ENCODE measurements at places on chromosomes 1 and 21.

- DNase-seq: no peak
Observed at GRCh38 chr1:76876655-76877395, 9.5 kb downstream of the ST6GALNAC5 start.

- no peak for DNase-seq
Observed at GRCh38 chr1:172421974-172422604, 1.6 kb downstream of the C1orf105 start.

GRCh38 chr1:45148209-45148825, 58.1 kb downstream of the ZSWIM5 start:
- DNase-seq: no peak

DNA sequence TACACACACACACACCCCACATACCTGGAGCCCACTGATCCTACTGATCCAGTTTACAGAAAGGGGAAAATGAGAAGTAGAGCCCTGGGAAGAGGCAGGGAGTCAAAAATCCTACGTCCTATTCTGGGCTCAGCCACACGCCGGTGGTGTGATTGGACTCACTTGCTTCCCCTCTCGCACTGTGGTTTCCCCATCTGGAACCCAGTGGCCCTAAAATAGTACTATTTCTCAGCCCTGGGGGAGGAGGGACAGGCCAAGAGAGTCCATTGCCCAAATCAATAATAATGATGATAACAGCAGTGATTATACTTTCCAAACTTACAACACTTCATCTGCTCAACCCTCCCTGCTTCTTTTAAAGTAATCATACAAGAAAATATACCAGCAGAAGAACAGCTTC, 2.9 kb upstream of the PIGR start:
- DNase-seq: no peak

GRCh38 chr1:192529031-192529755, 46.4 kb upstream of the RGS1 start:
- DNase-seq: no peak

- DNase-seq: no peak
Observed at GRCh38 chr1:32138965-32139364, 31.1 kb downstream of the KPNA6 start.

DNA sequence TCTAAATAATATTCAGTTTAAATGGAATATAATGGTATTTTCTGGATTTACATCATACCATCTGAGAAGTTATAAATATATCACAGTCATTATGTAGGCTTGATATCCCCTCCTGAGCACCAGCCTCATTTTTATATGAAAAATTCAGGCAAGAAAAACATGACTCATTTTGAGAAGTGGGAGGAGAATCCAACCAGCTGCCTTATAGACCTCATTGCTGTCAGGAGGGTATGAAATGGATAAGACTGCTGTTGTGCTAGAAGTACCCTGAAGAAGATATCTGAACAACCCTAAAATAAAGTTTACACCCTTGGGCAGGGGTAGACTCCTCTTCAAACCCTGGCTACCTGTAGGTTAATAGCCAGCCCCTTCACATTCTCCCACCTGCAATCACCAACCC, 8.8 kb downstream of the GIPC2 start:
- DNase-seq: no peak

- DNase-seq: no peak
Observed at GRCh38 chr1:27427816-27428315, 35.4 kb downstream of the GPR3 start.

- DNase-seq: no peak
Observed at GRCh38 chr1:244280201-244280600, 171.5 kb downstream of the ADSS2 start.

- DNase-seq: no peak
Observed at GRCh38 chr1:5983361-5984103, 8.7 kb downstream of the NPHP4 start.

GRCh38 chr1:245797592-245798348, 643.0 kb downstream of the KIF26B start:
- DNase-seq: no peak

- no peak for DNase-seq
Observed at GRCh38 chr1:148362626-148363438, 120.3 kb downstream of the PPIAL4G start.

- DNase-seq: no peak
Observed at GRCh38 chr1:72357411-72357810, 75.1 kb upstream of the NEGR1 start.

DNA sequence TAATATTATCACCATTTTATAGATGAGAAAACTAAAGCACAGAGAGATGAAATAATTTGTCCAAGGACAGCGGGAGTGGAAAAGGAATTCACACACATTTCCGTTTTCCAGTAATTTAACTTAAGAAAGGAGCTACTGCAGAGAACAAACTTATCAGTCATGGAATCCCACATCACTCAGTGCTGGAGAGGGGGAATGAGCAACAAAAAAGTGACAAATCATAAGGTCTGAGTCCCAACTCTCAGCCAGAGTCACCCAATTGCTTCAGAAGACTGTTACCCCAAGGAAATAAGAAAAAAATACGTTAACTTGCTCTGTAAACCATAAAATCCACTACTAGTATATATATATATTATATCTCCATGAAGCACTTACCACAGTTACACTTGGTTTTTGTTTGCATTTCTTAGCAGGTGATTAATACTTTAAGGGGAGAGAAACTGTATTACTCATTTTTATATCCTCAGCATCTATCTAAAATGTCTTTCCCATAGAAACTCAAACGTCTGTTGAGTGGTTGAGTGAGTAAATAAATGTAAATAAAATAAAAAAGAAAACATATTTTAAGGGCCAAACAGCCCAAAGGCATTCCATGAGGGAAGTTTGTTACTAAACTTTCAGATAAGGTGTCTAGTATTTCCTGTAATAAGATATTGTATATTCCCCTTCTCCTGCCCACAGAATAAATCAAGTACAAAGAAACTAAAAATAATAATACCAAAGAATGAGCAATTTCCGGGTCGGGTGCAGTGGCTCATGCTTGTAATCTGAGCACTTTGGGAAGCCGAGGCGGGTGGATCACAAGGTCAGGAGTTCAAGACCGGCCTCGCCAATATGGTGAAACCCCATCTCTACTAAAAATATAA, 76.8 kb downstream of the SLC45A1 start:
- DNase-seq: no peak

DNA sequence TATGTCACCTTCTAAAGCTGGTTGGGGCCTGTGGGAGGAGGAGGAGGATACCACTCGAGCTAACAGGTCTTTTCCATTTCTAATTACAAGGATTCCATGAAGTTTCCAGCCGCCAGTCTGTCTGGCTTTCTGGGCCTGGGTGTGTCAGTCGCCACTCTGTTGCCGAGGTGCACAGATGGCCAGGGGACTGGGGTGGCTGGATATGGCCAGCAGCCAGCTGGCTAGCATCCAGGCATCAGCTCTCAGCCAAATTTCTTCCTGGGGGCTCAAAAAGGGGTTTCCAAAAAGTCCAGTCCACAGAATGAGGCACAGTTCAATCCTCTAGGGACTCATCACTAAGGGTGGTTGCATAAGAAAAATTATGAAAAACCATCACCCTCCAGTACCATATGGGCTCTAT, 32.4 kb downstream of the ITPKB start:
- DNase-seq: no peak

All from NCI-H1436 treated with DMSO at 0.1 percent for 48 hours (cell line).